ENCODE measurements at places on chromosomes 1 and 21.

DNA sequence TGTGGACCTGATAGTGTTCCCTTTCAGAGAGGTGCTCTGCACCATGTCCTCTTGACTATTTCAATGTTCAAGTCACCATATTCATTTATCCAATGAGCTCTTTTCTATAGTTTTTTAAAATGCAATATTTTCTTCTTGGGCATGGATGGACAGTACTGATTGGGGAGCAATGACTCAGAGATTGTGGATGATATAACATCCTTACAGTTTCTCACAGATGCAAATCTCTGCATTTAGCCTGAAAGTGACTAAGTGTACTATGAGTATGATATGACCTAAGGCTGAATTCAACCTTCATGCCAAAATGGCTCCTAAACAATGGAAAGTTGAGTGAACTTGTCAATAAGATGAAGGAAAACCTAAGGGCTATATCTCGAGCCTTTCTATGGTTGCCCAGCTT is 36.5 kb downstream of the C4BPA start:
- no peak for DNase-seq

DNA sequence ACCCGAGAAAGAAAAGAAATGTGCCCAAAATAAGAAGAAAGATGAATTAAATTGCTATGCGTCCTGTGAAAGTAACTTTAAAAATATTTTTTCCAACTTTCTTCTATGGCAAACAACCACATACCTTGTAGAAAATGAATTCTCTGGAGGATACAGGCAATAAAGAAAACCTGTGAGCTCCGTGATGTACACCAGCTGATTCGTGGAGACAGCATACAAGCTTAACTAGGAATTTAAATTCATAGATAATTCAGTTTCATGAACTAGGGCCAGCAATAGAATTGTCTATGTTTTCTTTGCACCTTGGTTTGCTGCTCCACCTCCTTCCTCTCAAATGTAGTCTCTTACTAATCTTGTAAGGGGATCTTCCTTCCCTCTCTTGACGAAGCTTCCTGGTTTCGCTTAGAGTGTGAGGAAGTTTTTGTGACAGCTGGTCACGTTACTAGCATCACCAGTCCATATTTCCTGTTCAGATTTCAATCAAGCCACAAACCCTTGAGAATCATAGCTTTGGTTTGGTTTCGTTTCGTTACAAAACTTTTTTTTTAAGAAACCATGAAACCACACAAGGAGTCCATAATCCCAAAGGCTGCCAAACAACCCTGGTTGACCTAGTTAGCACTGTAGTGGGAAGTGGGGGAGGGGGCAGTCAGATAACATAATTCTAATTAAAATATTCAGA is 35.8 kb downstream of the GREM2 start:
- DNase-seq = no peak

- DNase-seq = no peak
These were observed 10.6 kb upstream of the GADD45A start for GRCh38 chr1:67674260-67675011.

- DNase-seq = no peak
These were observed 27.7 kb downstream of the TRIM11 start for GRCh38 chr1:228378873-228379460.

DNA sequence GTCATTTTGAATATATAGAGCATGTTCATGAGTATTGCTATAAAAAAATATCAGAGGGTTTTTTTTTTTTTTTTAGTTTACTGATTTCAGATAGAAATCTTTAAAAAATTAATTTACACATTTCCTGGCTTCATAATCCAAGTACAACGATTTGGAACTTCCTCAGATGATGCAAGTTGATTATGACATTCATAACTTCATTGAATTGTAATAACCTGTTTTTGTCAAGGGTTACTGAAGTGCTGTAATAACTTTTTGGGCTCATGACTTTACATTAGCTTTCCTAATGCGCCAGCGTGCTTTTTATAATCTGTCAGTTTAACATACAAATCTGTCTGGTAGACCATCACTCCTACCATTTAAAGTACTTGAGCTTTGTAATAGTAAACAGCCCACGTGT is 81.3 kb downstream of the SASS6 start:
- no peak for DNase-seq

- no peak for DNase-seq
These were observed 17.6 kb upstream of the IFI6 start for GRCh38 chr1:27689423-27690173.

GRCh38 chr1:171485375-171486047 is at the start of gene PRRC2C:
TSS of gene PRRC2C (plus strand) at chr1:171485530. CDS start at chr1:171512089, 26,559 bp downstream.
- peak; percentile 90 for DNase-seq

- no peak for DNase-seq
These were observed 12.7 kb upstream of the VCAM1 start for GRCh38 chr1:100706856-100707255.

DNA sequence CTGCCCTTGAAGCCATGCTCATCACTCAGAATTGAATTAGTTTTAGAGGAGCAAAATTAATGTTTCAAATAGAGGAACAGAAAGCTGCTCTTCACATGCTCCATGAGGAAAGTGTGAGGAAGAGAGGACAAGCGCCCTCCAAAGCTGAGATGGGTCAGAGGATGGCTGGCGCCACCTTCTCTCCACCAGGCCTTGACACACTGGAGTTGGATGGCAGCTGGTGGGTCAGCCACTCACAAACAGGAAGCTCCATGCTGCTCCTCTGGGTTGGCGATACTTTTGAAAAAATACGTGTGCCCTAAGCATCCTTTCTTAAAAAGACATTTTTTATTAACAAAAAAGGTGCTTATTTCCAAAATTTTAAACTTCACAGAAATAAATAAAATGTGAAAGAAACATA is 3.1 kb upstream of the CD2 start:
- no peak for DNase-seq

DNA sequence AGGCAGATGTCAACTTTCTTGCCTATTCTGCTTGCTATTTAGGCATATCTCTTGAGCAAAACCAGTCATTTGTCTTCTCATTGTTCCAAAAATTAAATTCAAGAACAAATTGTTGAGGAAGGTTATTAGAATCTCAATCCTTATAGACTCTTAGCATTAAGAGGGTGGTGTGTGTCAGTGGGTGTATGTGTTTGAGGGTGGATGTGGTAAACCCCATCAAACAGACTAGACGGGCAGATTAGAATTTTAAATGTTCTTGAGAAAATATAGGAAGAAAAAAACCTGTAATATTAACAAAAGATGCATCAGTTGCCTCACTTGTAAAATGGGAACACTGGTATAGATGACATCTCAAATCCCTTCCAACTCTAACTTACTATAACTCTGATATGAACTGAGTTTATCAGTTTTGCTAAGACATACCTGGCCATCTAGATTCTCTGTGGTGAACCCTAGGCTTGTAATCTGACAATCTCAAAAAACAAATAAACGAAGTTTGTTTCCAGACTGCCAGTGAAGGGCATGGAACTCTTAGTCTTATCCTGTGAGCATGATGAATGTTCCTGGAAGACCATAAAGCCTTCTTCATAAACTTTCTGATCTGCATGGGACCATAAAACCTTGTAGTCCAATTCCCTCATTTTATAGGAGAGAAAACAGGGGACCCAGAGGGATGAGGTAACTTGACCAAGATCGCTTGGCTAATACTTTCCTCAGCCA is 176.3 kb upstream of the SGIP1 start:
- no peak for DNase-seq

GRCh38 chr1:6461051-6461530 is 4.9 kb downstream of the TNFRSF25 start:
- no peak for DNase-seq

DNA sequence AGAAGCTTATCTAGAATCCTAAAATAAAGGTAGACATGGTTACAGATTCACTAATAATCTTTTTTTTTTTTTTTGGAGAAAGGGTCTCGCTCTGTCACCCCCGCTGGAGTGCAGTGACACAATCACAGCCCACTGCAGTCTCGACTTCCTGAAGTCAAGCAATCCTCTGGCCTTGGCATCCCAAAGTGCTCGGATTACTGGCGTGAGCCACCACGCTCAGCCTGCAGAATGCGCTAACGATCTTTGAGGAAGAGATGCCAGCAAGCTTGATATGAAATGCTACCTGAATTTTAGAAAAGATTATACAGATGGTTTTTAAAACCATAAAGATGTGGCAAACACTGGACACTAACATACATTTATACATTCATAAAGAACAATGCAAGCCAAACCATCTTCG is 4.1 kb upstream of the GNPAT start:
- DNase-seq = no peak

- no peak for DNase-seq
These were observed 27.6 kb downstream of the C2CD2 start for GRCh38 chr21:41926117-41926806.

Data from stimulated activated CD4-positive, alpha-beta T cell treated with anti-CD3 and anti-CD28 coated beads, Interleukin-15, amount 100 ng/mL, for 48 hours (primary cell).